Activated T-helper 1 cell treated with anti-CD3 and anti-CD28 coated beads, Interleukin-12 subunit alpha, Interleukin-12 subunit beta, Interleukin-2, Interleukin-4 antibody, amounts not matched to agents 30 ng/mL and 10 ng/mL and 1 ng/mL, durations not matched to agents 14 hours and 24 hours and 36 hours (primary cell): ENCODE measurements at places on chromosomes 7 and 10.
A peak's percentile ranks its signal among the peaks of the same experiment; 100 is the strongest.

GRCh38 chr7:13077466-13077865 is 390.0 kb downstream of the ARL4A start:
- no peaks in the 10 kb centered on the region for H3K36me3 ChIP-seq
- H3K27me3 ChIP-seq, result no peaks in the 10 kb centered on the region
- no peak for DNase-seq
- no peaks in the 10 kb centered on the region for H3K4me1 ChIP-seq
- no peak overlapping the region for H3K4me3 ChIP-seq

GRCh38 chr10:15197276-15197675 is 28.8 kb upstream of the NMT2 start:
- peaks cover 1% of the 10 kb centered on the region for H3K36me3 ChIP-seq
- peaks cover 19% of the 10 kb centered on the region for H3K27me3 ChIP-seq
- DNase-seq, result no peak
- H3K4me3 ChIP-seq, result peak overlapping the region; percentile 39

DNA sequence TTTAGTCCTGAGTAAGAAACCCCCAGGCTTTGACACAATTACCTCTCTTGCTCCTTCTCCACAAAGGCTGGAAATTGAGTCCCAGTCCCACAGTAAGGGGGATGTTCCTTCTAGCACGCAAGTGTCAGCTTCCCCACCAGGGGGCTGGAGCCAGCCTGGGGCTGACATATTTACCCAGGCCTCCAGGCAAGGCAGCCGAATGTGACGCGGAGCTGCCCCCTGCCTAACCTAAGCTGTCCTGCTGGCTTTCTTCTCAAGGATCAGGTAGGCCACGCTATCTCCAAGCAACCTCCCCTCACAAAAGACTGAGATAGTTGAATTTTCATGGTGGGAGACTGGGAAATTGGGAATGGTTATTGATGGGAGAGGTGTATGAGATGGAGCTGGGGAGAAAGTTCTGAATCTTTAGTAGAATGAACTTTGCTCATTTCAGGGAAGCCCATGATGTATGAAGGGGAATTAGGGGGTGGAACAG is 19.2 kb upstream of the BMPER start:
- no peaks in the 10 kb centered on the region for H3K4me1 ChIP-seq
- no peak overlapping the region for H3K4me3 ChIP-seq
- peaks cover 1% of the 10 kb centered on the region for H3K27me3 ChIP-seq
- no peak for DNase-seq
- H3K27ac ChIP-seq, result no peak overlapping the region

DNA sequence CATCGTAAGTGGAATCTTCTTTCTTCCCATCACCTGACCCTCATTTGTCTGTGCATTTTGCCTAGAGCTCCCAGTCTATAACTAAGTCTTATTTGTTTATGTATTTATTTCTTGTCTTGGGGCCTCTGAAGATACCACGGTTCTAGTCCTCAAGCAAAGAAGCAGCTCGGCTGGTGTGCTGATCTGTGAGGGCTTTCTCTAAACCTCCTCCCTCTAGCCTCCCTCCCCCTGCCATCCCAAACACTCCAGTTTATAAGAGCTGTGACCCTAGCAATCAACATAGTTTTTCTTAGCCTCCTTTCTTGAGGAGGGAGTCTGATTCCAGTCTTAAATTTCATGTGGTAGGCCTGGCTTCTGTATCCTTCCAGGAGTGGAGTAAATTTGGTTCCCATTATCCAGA is 15.7 kb upstream of the NDUFA5 start:
- H3K4me3 ChIP-seq, result no peak overlapping the region
- no peaks in the 10 kb centered on the region for H3K4me1 ChIP-seq
- peaks cover 5% of the 10 kb centered on the region for H3K27me3 ChIP-seq
- no peaks in the 10 kb centered on the region for H3K36me3 ChIP-seq
- no peak overlapping the region for H3K27ac ChIP-seq
- DNase-seq, result no peak

- H3K36me3 ChIP-seq, result no peaks in the 10 kb centered on the region
- H3K27me3 ChIP-seq, result no peaks in the 10 kb centered on the region
- H3K4me3 ChIP-seq, result no peak overlapping the region
- DNase-seq, result no peak
These were observed 78.6 kb downstream of the THSD7A start for GRCh38 chr7:11753433-11753832.

DNA sequence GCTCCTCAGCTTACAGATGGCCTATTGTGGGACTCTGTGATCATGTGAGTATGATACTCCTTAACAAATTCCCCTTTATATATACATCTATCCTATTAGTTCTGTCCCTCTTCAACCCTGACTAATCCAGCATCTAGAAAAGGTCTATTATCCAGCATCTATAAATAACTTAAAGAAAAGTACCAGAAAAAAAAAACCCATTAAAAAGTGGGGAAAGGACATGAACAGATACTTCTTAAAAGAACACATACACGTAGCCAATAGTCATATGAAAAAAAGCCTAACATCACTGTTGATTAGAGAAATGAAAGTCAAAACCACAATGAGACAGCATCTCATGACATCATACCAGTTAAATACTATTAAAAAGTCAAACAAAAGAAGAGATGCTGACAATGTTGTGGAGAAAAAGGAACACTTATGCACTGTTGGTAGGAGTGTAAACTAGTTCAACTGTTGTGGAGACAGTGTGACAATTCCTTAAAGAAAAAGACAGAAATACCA is 549.5 kb upstream of the GRM3 start:
- no peaks in the 10 kb centered on the region for H3K27me3 ChIP-seq
- no peaks in the 10 kb centered on the region for H3K36me3 ChIP-seq
- H3K4me3 ChIP-seq, result no peak overlapping the region
- no peaks in the 10 kb centered on the region for H3K4me1 ChIP-seq
- H3K27ac ChIP-seq, result no peak overlapping the region

DNA sequence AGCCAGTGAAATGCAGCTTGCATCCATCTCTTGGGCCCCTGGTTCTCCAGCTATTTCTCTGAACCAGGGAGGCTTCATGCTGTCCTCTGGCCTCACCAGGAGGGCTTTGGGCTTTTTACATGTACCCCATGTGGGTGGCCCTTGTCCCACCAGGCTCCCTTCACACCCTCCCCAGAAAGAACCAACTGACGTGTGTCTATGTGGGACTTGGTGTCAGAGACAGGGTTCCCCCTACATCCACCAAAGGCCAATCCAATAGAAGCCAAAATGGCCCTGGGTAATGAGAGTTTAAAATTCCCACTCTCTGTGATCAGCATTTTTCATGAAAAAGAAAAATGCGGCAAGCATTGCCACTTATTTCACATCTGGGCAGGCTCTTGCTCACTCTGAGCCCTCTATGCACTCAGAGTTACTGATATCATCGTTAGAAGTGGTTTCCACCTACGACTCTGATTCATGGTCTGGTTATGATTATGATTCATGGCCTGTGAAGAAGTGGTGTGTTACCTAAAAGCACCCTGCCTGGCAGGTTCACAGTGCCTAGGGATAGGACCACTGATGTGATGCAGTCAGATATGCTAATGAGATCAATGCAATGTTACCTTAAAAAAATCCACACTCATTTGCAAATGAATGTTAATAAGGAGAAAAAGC is 133.5 kb downstream of the BUB3 start:
- no peak overlapping the region for H3K4me3 ChIP-seq
- peaks cover 9% of the 10 kb centered on the region for H3K4me1 ChIP-seq
- peaks cover 6% of the 10 kb centered on the region for H3K27me3 ChIP-seq

GRCh38 chr7:80018941-80019808 is 115.5 kb upstream of the GNAI1 start:
- no peaks in the 10 kb centered on the region for H3K36me3 ChIP-seq
- H3K27ac ChIP-seq, result no peak overlapping the region
- no peak overlapping the region for H3K4me3 ChIP-seq
- H3K4me1 ChIP-seq, result no peaks in the 10 kb centered on the region
- DNase-seq, result peak; percentile 10
- H3K27me3 ChIP-seq, result no peaks in the 10 kb centered on the region

DNA sequence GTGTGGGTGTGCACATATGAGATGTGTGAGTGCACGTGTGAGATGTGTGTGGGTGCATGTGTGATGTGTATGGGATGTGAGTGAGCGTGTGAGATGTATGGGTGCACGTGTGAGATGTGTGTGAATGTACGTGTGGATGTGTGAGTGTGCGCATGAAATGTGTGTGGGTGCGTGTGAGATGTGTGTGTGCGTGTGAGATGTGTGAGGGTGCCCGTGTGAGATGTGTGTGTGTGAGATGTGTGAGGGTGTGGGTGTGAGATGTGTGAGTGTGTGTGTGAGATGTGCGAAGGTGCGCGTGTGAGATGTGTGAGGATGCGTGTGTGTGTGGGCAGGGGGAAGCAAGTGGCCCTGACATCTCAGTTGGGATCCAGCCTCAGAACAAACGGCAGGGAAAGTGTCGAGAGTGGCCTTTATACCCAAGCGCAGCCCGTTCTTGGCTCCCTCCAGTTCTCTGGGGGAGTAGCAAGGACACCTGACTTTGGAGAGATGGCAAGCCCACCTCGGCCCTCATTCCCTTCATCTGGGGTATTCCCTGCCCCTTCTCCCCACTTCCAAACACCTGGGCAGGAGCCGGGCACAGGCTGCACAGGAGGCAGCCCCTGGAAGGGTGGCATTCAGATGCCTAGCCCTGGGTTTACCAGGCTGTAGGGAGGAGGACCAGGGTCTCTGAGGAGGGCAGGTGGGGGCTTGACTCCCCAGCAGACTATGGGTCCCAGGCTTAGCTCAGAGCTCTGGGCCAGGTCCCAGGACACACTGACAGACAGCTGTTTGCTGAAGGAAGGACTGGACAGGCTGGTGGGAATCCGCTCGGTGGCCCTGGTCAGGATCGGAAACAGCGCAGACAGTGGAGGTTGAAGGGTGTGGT is 31.6 kb downstream of the PPIF start:
- DNase-seq, result no peak
- H3K27me3 ChIP-seq, result peaks cover 4% of the 10 kb centered on the region
- H3K36me3 ChIP-seq, result no peaks in the 10 kb centered on the region
- no peak overlapping the region for H3K4me3 ChIP-seq
- H3K4me1 ChIP-seq, result peaks cover 9% of the 10 kb centered on the region

DNA sequence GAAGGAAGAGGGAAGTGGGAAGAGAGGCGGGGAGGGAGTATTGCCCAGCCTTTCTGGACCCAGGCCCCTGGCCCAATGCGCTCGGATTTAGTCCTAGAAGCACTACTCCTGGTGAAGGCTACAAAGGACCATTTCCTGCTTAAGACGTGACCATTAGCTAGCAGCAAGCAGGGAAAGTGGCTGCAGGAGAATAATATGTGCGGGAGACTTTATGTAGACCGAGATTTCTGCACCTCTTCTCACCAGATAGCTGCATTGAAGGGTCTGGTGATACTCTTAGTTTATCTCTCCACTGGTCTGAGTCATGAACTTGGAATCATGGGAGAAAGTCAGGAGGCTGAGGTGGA is 3.1 kb downstream of the VAX1 start:
- H3K27me3 ChIP-seq, result peaks cover 74% of the 10 kb centered on the region
- H3K27ac ChIP-seq, result peak overlapping the region; percentile 52
- no peak overlapping the region for H3K4me3 ChIP-seq
- peaks cover 1% of the 10 kb centered on the region for H3K36me3 ChIP-seq

GRCh38 chr7:26372249-26372648 is 80.6 kb downstream of the SNX10 start:
- peaks cover 28% of the 10 kb centered on the region for H3K36me3 ChIP-seq
- peaks cover 17% of the 10 kb centered on the region for H3K27me3 ChIP-seq
- DNase-seq, result no peak
- no peak overlapping the region for H3K27ac ChIP-seq

GRCh38 chr7:108263425-108263824 is 133.3 kb upstream of the LAMB4 start:
- H3K27ac ChIP-seq, result no peak overlapping the region
- no peak for DNase-seq
- H3K36me3 ChIP-seq, result no peaks in the 10 kb centered on the region
- peaks cover 2% of the 10 kb centered on the region for H3K27me3 ChIP-seq
- no peak overlapping the region for H3K4me3 ChIP-seq

DNA sequence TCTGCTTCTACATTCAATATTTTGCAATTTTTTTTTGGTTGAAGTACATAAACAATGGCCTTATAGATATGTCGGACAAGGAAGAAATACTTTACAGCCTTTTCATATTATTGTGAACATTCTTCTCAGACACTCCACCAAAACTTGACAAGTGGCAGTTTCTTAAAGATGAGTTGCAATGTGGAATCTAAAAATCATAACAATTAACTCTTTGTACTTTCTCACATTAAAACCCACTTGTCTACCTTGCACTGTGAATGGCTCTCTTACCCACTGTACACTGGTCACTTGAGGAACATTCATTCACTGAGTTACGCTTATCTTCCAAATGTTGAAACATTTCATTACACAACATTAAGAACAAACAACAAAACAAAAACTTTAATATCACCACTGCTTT is 44.2 kb downstream of the ARHGAP12 start:
- H3K4me3 ChIP-seq, result no peak overlapping the region
- H3K27me3 ChIP-seq, result peaks cover 4% of the 10 kb centered on the region
- no peaks in the 10 kb centered on the region for H3K4me1 ChIP-seq
- no peak overlapping the region for H3K27ac ChIP-seq
- DNase-seq, result no peak
